Stimulated activated CD4-positive, alpha-beta T cell treated with anti-CD3 and anti-CD28 coated beads, TNF-alpha, amount 100 ng/mL, for 48 hours (primary cell): ENCODE measurements at places on chromosomes 7 and 10.

- DNase-seq, result no peak
Observed at GRCh38 chr10:806451-807162, 117.1 kb upstream of the DIP2C start.

- no peak for DNase-seq
Observed at GRCh38 chr10:23319835-23320234, 24.8 kb downstream of the C10orf67 start.

DNA sequence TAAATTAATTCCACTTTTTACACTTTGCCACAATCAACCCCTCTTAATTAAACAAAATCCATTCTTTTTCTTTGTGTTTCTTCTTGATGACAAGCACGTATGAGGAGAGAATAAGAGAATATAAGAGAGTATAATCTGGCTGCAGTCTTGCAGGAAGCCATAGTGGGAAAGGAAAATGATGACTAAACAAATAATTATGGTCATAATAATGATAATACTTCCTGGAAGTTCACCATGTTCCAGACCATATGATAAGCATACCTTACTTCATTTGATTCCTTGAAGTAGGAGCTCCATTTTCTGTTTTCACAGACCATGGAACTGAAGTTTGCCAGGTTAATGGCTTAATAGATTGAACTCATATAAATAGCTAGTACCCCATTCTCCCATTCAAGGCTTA lies 237.8 kb downstream of the SEMA3D start:
- no peak for DNase-seq

- DNase-seq, result no peak
Observed at GRCh38 chr7:19405541-19405940, 260.3 kb upstream of the FERD3L start.

DNA sequence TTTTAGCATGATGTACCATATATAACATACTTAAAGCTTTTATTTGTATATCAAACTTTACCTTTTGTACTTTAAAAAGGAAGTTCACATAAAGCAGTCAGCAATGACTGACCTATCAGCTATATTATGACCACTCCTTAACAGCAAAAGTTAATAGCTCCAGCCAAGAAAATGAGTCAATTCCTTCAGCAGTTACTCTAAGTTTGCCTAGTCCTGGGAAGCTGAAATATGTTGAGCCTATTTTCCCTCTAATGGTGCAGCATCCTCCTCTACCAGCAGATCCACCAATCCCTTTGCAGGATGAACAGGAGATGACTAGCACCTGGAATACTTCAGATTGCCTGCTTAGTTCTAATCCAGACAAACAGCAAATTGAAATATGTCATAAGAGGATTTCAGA lies 64.2 kb downstream of the CUL2 start:
- no peak for DNase-seq

DNA sequence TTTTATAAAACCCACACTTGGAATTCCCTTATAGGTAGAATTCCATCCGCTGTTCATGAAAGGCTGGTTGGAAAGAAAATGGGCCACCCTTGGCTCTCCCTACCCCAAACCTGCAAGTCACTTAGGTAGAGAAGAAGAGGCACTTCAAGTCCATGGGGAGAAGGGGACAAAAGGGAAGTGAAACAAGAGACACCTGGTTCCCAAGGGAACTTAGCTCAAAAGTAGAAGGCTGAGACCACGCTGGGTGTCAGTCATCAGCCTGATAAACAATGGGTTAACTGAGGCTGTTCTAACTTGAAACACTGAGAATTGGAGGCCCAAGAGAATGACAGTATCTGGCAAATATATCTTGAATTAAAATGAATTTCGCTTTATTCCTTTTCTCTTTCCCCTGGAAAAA lies 330.8 kb upstream of the NFE2L3 start:
- no peak for DNase-seq
